ENCODE measurements at places on chromosomes 5 and 9.
A peak's percentile ranks its signal among the peaks of the same experiment; 100 is the strongest.

DNA sequence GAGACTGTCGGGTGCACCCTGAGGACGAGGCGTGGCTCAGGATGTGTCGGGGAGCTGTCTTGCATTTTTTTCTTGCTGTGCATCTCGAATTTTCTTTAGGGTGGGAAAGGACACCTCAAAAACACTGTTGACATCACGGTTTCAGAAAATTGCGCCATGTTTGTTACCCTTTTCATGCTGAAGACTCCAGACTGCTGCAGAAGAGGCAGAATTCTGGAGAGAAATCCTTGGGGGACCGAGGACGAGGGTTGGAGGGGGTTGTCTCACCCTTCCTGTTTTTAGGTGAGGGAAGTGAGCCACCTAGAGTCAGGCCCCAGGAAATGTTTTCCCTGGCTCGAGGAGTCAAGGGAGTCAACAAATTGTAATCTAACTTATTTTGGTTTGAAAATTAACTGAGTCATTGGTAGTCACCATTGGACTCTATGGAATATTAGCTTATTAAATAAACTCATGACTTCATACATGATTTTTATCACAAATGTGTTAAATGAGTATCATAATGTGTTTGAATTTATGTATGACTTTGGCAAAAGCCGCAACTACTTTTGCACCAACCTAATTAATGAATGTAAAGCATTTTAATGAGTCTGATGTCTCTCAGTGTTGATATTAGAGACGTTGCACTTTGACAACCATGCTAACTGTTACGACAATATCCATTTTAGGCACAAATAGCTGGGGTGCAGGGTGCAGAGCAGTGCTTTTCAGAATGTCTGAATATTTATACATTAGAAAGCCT, 724 bp upstream of the LYSMD3 start:
- DNase-seq = peak; percentile 38

DNA sequence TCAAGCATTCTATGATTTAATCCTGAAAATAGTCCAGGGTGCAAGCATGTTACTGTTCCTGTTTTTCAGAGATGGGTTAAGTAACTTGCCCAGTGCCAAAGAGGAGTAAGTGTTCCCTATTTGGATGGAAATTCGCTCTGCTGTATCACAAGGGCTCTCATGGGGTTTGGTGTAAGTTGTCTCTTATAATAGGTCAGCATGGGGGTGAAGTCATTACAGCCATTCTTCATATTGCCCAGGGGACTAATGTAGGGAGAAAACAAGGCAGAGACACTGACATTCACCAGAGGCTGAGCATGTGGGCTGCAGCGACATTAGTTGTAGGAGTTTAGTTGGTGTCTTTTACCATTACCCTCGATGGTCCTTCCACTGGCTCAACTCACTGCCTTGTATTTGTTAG, 142.1 kb upstream of the GLRA1 start:
- no peak for DNase-seq

DNA sequence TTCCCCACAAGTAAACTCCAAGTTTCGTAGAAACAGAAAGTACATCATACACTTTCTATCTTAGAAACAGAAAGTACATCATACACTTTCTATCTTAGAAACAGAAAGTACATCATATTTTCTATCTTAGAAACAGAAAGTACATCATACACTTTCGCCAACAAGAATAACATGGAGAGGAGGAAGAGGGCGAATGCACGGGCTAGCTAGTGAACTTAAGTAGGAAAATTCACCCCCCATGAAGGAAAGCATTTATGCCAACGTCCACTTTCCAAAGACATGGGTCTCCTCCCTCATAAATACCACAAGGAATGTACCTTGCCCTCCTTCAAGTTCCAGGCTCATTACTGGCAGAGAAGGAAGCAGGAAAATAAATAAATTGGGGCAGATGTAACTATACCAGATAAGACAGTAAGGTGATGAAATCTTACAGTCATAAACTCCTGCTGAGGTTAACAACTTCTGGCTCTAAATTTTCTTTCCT, 64.7 kb downstream of the FRMD3 start:
- no peak for DNase-seq

- DNase-seq = no peak
These were observed 97.6 kb downstream of the OLFM1 start for GRCh38 chr9:135185060-135185459.

DNA sequence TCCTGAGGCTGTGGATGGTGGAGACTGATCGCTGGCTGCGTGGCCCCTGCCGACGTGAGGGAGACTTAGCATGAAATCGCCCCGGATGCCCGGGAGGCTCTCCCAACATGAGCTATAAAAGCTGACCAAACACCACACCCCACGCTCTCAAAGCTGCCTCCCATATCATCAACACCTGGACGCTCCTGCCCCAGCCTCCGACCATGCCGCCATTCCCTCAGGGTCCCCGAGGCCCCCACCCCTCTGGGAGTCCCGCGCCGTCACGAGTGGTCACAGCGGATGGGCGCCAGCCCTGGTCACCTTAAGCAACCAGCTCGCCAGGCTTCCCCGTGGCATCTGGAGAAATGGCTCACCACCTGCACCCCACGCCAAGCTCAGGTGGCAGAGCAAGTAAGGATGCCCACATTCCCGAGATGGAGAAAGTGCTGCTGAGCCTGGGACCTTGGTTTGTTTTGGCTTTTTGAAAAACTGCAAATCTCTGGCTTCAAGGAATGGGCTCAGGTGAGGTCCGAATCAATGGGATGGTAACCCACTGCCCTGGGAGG, 196.0 kb downstream of the MED10 start:
- DNase-seq = no peak

GRCh38 chr5:77316871-77317661, 106.6 kb downstream of the PDE8B start:
- DNase-seq = no peak

GRCh38 chr5:432201-432927, 10.6 kb upstream of the EXOC3 start:
- DNase-seq = no peak

DNA sequence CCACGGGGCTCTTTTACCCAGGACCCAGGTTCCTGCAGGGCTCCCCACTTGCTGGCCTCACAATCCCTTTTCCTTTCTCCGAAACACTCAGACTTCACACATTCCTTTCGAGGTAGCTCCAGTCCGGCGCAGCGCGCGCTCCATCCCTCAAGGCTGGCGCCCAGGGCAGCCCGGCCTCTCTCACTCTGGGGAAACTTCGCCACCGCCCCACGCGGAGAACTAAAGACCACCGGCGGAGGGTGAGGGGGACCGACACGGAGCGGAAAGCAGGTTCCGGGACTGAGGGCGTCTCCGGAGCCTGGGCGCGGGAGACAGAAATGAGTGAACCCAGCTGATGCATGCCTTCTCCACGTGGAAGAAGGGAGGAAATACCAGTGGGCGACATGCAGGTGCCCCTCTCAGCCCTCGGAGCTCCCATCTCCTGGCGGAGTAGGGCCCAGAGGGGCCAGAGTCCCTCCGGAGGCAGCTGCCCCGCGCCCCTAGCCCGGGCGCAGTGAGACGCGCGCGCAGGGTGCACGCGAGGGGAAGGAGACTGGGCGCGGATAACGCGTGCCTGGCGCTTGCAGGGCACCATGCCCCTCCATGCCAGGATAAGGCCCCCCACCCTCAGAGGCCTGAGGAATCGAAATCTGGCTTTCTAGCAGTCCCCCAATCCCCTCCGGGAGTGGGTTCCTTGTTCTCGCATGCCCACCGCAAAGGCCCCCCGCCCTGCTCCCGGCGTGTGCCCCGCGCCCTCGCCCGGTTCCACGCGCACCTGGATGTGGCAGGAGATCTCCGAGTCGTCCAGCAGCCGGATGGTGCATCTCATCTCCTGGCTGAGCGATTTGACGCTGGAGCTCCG, 650 bp downstream of the FRMD3 start:
- no peak for DNase-seq

DNA sequence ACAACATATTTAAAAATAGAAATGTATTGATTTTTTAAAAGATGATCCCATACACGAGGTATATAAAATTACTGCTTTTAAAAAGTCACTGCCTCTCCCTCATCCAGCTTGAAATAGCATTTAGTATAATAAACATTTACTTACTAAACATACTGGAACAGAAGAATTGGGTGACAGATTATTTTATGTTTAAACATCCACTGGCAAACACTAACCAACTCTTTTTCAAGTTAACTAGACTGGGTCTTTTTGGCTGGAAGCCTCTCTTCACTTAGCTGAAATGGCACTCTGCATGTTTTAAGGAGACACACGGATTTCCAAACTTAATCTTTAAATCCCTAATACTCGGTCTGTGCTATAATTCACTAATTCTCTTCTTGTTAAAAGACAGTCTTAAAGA, 19.0 kb downstream of the CTXN3 start:
- DNase-seq = no peak

DNA sequence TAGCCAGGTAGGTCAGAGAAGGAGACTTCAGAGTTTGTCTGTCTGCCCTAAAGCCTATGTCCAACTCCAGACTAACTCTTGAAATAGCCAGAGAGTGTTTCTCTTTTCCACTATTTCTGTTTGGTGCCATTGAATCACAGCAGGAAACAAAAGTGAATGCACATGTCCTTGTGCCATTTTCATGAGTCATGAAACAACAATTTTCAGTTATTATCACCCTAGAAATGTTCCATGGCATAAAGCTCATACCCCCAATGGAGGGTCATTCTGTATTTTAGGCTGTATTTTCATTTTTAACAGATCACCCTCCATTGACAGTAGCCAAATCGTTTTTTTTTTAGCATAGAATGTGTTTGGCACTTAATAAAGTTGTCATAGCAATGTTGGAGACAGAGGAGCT, 124.7 kb downstream of the PAPPA start:
- DNase-seq = no peak

- DNase-seq = no peak
These were observed 261.5 kb downstream of the CEMIP2 start for GRCh38 chr9:71506821-71507220.

GRCh38 chr5:18745042-18745987, 1111.1 kb downstream of the TAF11L14 start:
- peak; percentile 24 for DNase-seq

GRCh38 chr5:103929338-103930013, 366.9 kb upstream of the NUDT12 start:
- DNase-seq = no peak

DNA sequence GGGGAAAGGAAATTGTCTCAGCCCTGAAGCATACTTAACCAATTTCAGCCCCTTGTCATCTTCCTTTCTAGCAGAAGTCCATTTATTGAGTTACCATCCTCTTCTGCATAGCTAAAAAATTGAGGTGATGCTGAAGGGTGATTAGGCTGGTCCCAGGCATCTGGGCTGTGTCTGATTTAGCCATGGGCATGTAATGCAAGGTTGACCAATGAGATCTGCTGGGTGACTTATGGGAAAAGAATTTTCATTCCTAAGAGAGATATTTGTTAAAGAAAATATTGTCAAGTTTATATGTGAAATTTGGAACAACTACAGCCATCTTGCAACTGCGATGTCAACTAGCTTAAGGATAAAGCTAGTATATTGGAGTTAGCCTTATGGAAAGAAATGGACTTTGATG, 5.1 kb downstream of the ITGA2 start:
- no peak for DNase-seq

DNA sequence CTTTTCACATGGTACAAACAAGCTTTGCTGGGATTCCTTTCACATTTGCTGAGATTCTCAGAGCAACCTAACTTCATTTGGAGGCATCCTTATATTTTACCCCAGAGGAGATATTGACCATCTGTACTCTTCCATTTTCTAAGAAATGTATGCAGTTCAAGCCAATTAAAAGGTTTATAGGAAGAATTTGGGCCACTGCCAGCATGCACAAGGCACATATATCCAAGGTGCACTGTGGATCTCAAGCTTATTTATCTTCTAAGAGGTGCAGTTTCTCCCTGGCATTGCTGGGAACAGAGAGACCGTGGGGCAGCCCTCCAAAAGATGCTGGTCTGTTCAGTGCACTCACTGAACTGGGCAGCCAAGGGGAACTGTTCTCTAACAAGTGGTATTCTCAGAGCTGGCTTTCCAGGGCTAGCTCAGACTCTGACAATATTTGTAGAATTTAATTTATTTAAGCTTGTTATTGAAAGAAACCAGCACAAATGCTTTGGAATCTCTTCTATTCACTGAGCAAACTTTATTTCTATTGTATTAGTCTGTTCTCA, 213.3 kb downstream of the TENT4A start:
- no peak for DNase-seq

DNA sequence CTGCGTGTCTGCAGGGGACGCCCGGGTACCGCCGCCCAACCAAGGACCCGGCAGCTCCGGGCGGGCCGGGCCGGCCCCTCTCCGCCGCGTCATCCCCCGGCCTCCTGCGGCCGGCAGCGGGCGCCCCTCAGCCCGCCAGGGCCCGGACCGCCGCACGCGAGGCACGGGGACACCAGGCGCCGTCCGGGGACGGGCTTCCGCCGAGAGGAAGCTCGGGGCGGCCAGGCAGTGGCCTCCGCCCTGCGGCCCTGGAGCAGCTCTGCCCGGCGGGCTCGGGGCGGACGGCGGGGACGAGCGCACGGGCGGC, 373 bp downstream of the FBXW5 start:
- no peak for DNase-seq

- DNase-seq = no peak
These were observed 38.5 kb upstream of the SLC44A1 start for GRCh38 chr9:105205787-105206495.

Measured in stimulated activated CD4-positive, alpha-beta T cell treated with anti-CD3 and anti-CD28 coated beads, Interleukin-12 subunit alpha, Interleukin-12 subunit beta, amount 100 ng/mL, for 48 hours (primary cell).